ENCODE measurements at places on chromosomes 12 and 14.

GRCh38 chr12:64923536-64923935 is 99.1 kb downstream of the TBC1D30 start:
- no peak for DNase-seq

- DNase-seq: peak; percentile 77
Observed at GRCh38 chr14:68464711-68465110, 328.2 kb downstream of the ZFP36L1 start.

DNA sequence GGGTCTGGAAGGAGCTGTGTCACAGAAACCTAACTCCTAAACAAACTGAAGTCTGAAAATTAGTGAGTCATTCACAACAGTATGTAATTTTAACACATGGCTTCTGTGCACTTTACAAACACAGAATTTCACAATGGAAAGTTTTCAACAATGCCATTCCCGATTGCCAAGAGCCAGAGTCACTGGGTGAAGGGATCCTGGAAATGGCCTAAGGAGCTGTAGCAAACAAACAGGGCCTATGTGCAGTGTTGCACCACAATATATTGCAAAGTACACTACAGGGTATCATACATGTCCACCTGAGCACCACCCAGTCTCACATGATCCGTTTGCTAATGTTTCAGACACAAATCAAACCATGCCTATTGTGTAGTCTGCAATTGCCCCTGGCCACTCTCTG is 184.7 kb upstream of the OTX2 start:
- no peak for DNase-seq

DNA sequence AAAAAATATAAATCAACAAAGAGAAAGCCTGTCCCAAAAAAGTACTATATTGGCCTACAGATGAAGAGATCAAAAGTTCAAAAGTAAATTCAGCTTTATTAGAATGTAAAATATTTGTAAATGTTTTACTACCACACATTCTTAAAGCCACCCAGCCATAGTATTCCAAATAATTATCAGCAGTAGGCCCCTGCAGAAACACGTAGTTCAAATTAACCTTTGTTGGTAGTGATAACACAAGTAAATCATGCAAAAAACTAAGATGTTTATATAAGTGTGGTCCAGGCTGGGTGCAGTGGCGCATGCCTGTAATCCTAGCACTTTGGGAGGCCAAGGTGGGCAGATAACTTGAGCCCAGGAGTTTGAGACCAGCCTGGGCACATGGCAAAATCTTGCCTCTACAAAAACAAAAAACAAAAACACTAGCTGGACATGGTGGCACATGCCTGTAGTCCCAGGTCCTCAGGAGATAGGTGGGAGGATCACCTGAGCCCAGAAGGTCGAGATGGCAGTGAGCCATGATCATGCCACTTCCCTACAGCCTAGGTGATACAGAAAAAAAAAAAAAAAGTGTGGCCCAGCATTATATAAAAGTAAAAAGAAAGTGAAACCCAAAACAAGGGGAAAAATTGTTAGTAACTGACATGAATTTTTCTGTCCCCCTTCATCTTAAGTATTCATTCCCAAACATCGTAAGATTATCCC is 17.9 kb downstream of the SPTLC2 start:
- no peak for DNase-seq

- no peak for DNase-seq
Observed at GRCh38 chr14:89630101-89630829, 213.2 kb upstream of the FOXN3 start.

- DNase-seq: no peak
Observed at GRCh38 chr12:25929142-25929541, 29.3 kb upstream of the RASSF8 start.
